ENCODE measurements at places on chromosomes 7 and 10. TPM values are rescaled to one million over a fixed set of nuclear protein-coding genes. Genes with fewer than 3 reads are reported as not detected.

DNA sequence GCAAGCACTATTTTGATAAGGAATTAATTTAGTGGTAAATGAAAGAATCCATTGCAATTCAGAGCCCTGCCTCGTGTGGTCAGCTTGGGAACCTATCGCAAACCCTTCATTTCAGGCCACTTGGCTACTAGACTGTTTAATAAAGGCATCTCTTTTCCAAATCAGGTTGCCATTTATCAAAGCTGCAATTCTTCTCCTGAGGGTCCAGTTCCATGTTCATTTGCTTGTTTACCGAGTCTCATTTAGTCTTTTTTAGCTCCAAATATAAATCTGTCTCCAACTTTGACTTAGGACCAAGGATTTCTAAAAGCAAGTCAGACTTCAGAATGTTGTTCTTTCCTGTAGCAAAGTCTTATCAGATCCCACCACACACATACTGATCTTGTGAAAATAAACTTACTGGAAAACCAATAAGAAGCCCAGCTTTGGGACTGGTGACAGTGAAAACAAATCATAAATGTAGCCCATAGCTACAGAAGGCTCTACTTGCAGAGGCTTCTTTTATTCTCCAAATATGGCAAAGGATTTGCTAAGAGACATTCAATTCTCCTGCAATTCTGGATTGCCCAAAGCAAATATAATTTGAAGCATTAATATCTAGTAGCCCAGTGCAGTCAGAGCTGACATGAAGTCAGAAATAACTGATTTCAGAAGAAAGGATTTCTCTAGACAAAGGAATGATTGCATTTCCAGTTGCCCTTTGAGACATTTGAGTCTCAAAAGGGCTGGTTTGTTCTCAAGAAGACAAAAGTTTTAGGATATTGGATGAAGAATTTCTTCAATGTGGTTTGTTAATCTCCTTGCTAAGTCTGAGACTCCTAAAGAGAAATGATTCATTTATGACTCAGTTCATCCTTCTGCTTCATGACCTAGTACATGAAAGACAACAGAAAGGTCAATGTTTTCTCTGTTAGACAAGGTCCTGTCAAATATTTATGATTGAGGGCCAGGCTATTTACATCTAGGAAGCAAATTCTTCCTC is 28.0 kb downstream of the PPP1R3C start:
- no peak for DNase-seq

- peak; percentile 50 for DNase-seq
Measured at GRCh38 chr10:17454161-17455014, at the start of gene ST8SIA6. TSS of gene ST8SIA6 (minus strand) at chr10:17454595. CDS start at chr10:17454255, 340 bp downstream.

CARD11 gene
- 160 TPM for total RNA-seq

DNA sequence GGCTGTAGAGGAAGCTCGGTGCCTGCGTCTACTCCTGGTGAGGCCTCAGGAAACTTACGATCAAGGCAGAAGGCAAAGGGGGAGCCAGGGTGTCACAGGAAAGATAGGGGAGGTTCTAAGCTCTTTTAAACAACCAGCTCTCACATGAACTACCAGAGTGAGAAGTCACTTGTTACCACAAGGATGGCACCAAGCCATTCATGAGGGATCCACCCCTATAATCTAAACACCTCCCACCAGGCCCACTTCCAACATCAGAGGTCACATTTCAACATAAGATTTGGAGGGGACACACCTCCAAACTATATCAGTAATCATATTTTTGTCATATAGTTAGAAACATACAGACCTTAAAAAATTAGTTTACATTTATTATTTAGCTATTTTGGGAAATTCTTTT is 9.4 kb downstream of the NOC3L start:
- DNase-seq: no peak

- DNase-seq: peak; percentile 42
Measured at GRCh38 chr7:8436965-8437364, 3.6 kb downstream of the NXPH1 start.

NUTM2B gene
- total RNA-seq: 0.97 TPM

SNCG gene
- not detected for total RNA-seq

GRCh38 chr7:148598351-148598750 is 7.8 kb downstream of the C7orf33 start:
- no peak for DNase-seq

CDH23 gene
- total RNA-seq: 4.0 TPM

RPEL1 gene
- not detected for total RNA-seq

- no peak for DNase-seq
Measured at GRCh38 chr10:12055732-12056131, 13.0 kb upstream of the DHTKD1 start.

GRCh38 chr10:110527731-110528171 is 30.0 kb downstream of the DUSP5 start:
- no peak for DNase-seq

DNA sequence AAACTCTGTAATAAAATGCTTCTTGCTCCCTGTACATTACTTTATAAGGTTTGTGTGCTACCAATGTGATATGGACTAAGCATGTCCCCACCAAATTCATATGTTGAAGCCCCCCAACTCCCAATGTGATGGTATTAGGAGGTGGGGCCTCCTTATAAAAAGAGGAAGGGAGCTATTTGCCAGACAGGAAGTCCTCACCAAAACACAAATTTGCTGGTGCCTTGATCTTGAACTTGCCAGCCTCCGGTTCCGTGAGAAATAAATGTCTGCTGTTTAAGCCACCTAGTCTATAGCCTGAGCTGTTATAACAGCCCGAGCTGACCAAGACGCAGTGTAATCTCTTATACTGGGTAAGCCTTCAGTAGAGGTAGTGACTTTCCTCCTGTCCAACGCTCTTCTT is 114.5 kb downstream of the INHBA start:
- DNase-seq: no peak

DNA sequence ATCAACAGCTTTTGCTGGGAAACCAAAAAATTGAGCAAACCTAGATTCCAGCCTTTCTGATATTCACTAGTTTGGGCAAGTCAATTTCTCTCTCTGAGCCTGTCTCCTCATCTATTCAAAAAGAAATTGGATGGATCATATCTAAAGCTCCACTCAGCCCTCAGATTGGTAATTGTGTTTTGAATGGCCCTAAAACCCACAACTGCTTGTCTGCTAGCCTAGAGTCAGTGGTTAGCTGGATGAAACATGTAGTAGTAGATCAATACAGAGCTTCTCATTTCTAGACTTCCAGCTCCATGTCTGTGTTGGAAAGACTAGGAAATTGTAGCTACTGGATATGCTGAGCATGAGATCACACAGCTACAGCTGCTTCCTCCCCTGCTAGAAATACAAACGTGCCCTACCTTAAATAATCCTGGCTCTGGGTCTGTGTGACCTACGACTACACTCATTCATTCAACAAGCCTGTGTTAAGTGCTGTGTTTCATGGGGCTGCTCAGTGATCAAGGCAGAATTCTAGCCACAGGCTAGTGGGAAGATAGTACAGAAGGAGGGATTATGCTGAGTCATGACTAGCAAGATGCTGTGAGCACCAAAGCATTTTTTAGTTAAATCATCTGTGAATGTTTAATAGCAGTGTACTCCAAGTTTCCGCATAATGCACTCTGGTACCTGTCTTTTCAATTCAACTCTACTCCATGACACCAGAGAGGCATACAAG is 15.7 kb downstream of the DNTT start:
- no peak for DNase-seq

DNA sequence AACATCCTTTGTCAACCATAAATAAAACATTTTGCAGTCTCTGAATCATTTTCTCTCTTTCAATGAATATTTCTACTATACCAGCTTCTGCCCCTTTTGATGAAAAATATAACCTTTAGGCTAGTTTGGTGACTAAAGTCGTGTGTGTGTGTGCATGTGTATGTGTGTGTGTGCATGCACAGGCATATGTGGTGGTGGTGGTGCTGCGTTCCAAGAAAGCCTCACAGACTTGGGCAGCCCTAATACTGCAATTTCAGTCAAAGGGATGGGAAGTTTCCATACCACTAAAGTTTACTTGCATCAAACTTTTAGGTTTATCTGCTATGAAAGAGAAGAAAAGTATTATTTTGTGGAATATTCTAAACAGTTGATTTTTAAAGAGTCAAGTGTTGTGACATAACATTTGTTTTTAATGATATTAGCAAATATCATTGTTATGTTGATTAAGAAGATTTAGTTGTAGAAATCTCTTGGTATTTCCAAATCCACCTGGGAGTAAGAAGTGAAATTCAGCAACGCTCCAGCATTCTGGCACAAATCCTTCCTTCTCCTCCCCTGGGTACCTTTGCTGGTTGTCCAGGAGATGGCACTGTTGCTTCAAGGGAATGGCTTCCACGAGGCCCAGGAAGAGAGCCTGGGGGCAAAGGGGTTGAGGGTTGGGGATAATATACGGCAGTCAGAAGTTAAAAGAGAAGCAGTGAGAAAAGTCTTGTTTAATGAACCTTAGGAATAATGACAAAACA is 41.5 kb downstream of the ASB4 start:
- peak; percentile 22 for DNase-seq

DNA sequence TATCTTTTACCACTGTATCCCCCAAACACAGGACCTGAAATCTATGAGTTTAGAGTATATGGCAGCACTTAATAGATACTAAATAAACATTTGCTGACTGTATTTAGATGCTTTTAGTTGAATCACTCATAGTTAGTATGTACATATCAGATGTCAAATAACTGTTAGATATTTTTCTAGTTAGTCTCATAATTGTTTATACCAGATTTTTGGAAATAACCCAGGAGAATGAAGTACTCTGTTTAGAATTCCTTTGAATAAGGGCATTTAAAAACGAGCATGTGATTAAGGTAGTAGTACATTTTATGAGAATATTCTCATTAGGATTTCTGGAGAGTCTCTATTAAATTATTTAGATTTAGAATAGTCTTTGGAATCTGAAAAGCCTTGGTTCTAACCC is 22.3 kb upstream of the ZEB1 start:
- no peak for DNase-seq

DNA sequence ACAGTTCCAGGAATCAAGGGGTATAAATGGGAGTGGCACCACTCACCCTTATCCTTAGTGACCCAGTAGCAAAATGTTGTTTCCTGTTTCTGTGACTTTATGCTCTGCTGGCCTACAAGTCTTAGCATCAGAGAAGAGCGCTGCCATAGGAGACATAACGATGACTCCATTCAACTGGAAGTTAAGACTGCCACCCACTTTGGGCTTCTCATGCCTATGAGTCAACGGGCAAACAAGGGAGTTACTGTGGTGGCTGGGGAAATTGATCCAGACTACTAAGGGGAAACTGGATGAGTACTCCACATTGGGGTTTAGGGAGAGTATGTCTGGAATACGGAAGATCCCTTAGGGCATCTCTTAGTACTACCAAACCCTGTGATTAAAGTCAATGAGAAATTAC is 40.6 kb upstream of the PIK3CG start:
- DNase-seq: no peak

SPRN gene
- total RNA-seq: not detected

AKR1C8 gene
- total RNA-seq: 0.50 TPM

- DNase-seq: no peak
Measured at GRCh38 chr10:132840698-132841614, 55.0 kb upstream of the NKX6-2 start.

- no peak for DNase-seq
Measured at GRCh38 chr7:90181485-90181884, 27.2 kb downstream of the STEAP1 start.

- DNase-seq: no peak
Measured at GRCh38 chr7:153408360-153409335, 643.5 kb upstream of the DPP6 start.

DNA sequence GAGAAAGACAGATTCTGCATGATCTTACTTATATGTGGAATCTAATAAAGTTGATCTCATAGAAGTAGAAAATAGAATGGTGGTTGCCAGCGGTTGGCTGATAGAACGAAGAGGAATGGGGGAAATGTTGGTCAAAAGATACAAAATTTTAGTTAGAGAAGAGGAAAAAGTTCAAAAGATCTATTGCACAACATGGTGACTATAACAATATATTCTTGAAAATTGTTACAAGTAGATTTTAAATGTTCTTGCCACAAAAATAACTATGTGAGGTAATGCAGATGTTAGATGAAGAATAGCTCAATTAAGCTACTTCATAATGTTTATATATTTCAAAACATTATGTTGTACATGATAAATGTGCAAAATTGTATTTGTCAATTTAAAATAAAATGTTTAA is 112.3 kb upstream of the SMIM30 start:
- no peak for DNase-seq

DNA sequence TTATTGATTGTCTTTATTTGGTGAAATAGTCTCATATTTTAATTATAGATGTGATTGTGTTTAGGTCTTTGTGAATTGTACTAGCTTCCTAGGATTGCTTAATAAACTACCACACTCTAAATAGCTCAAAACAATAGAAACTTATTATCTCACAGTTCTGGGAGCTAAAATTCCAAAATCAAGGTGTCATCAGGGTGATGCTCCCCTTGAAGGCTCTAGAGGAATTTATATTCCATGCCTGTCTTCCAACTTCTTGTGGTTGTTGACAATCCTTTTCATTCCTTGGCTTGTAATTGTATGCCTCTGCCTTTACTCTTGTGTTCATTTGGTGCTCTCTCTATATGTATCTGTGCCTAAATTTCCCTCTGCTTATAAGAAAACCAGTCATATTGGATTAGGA is 155.3 kb upstream of the AKR1E2 start:
- DNase-seq: no peak

- DNase-seq: no peak
Measured at GRCh38 chr7:28300488-28300887, 111.8 kb upstream of the CREB5 start.

CHN2 gene
- total RNA-seq: 3.6 TPM

UTF1 gene
- total RNA-seq: not detected

DNA sequence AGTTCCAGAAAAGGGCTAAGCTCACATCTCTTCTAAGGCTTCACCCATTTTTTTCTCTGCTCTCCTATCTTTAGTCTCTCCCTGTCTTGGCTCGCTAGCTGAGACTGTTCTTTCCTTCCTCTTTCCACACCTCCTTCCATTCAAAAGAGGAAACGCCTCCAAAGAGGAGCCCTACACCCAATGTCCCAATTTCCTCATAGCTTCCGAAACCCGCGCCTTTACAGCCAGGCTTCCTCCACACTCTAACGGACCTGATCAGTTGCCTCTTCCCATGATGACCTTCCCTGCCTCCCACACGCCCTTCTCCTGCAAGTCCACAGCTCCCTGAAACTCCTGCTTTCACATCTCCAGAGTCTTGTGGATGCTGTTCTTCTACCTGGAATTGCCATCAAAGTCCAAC is 71.7 kb downstream of the COBL start:
- DNase-seq: no peak

DNA sequence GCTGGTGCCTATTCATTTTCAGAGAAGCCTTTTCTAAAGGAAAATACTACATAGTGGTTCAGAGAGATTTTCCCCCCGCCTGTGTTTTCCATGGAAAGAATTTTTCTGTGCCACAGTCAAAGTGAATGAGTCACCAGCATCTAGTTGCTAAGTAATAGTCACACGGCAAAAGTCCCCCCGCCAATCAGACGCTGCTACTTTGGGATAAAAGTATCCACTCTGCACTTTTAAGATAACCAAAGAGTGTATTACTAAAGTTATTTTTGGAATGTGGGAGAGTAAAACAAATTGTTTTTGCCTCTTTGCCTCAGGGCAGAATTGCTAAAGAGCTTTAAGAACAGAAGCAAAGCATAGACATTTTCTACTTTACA is 23.5 kb downstream of the ABLIM1 start:
- no peak for DNase-seq

PTN gene
- total RNA-seq: not detected

ITPRID1 gene
- not detected for total RNA-seq

GDF2 gene
- total RNA-seq: not detected

Measured in activated CD4-positive, alpha-beta T cell treated with anti-CD3 and anti-CD28 coated beads, Interleukin-2, amount 10 ng/mL, durations not matched to agents 7 days and 5 days (primary cell).